BE2C (cell line): ENCODE measurements at places on chromosomes 7 and 10.

DNA sequence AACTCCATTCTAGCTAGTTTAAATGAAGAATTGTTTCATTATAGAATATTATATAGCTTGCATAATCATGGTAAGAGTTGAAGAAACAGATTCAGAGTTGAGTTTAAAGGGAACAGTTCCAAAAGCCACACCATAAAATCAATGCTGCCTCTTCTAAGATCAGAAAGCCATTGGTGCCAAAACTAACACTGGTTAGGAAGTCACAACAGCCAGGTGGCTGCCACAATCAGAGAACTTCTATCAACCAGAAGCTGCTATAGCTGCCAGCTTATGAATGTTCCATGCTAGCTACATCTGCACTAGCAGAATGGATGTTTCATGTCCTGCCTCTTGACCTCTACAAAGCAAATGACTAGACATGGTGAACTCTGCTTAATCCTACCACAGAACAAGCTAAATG is 583.1 kb upstream of the LRRN3 start:
- DNase-seq = no peak

GRCh38 chr7:18366394-18366793 is 129.2 kb upstream of the HDAC9 start:
- no peak for DNase-seq

DNA sequence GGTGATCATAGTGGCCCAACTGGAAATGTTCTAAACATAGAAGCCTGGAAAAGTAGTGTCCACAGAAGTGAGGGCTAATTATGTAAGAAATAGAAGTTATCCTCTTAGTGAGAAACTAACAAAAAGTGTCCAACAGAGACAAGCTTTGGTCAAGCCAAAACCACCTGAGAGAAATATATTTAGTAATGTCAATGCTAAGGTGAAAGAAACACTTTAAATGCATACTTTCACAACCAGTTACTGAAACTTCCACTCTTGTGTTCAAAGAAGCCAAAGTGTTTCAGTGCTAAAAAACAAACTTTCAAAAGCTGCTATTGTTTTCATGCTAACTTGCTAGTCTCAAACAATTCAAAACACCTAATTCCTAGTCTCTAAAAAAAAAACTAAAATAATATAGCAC is 18.1 kb downstream of the RAB11FIP2 start:
- DNase-seq = no peak

DNA sequence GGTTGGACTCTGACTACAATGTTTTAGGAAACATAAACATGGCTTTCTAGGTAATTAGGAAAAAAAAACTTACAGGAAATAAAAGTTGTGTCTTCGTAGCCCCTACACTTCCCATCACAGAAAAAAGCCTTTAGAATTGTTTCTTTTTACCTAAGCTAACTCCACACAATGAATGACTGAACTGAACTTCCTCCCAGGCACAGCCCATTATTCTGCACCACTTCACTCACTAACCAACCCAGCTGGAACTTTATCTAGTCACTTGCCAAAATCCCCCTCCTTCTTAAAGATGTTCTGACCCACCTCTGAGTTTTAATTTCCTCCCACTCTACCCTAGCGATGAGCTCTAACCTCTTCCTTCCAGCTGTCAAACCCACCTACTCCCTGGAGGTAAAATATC is 91.7 kb upstream of the MEOX2 start:
- no peak for DNase-seq

DNA sequence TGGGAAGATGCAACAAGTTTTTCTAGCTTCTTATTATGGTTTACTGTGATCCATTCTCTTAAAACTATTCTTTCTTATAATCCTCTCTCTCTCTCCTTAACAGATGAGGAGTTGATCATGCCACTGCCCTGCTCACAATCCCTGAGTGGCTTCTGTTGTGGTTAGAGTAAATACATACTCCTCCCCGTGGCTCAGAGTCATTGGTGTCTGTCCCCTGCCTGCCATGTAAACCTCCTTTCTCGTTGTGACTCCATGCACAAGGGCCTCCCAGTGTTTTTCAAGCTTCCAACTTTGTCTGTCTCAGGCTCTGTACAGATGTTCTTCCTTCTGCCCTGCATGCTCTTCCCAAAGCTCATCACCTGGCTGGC is 20.4 kb downstream of the CCNY start:
- DNase-seq = no peak

GRCh38 chr10:119252051-119252465 is 44.7 kb downstream of the GRK5 start:
- DNase-seq = peak; percentile 25
